Stimulated activated CD8-positive, alpha-beta memory T cell treated with anti-CD3 and anti-CD28 coated beads, Interleukin-4, amount 100 ng/mL, for 48 hours (primary cell): ENCODE measurements at places on chromosomes 3 and 15.

DNA sequence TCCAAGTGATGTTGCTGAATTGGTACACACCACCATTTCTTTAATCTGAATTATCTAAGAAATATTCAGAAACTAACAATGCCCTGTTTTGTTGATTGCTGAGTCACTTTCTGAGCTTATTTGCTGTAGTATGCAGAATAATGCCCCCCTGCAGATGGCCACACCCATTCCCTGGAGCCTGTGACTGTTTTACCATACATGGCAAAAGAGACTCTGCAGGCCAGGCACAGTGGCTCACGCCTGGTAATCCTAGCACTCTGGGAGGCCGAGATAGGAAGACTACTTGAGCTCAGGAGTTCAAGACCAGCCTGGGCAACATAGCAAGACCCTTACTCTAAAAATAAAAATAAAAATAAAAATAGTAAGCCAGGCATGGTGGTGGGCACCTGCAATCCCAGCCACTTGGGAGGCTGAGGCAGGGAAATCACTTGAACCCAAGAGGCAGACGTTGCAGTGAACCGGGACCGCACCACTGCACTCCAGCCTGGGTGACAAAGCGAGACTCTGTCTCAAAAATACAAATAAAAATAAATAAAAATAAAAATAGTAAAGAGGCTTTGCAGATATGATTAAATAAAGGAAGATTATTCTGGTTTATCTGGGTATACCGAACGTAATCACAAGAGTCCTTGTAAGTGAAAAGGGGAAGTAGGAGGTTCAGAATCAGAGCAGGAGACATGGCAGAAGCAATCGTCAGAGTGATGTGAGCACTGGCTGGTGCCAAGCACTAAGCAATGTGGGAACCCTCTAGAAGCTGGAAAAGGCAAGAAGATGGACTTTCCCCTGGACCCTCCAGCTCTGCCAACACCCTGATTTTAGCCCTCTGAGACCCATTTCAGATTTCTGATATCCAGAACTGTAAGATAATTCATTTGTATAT is 19.0 kb downstream of the PCYT1A start:
- no peak for DNase-seq

DNA sequence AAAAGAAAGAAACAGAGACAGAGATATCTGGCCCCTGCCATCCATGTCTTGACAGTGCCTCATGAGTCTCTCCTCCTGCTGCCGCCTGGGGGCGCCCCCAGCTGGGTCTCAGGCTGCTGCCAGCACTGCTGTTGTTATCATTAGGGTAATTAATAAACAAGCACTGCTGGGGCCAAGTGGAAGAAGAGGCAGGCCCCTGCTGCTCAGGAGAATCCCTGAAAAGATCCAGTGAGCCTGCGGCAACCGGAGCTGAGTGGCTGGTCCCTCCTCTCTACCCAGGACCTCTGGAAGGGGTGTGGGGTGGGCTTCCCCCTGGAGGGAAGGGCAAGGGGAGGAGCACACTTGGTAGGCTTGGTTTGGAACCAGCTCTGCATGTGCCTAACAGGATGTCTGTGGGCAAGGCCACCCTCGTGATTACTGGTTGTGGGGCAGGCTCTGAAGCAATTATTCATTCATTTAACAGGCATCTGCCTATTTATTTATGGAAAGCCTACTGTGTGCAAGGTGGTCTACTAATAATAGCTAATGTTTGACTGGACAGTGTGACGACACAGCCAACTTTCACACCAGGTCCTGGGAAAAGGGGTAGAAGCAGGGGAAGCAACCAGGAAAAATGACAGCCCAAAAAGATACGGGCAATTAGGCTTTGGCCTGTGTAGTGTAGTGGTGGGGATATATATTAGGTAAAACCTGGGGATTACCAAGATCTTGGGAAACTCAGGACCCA is 1.2 kb upstream of the TYRO3 start:
- peak; percentile 78 for DNase-seq

DNA sequence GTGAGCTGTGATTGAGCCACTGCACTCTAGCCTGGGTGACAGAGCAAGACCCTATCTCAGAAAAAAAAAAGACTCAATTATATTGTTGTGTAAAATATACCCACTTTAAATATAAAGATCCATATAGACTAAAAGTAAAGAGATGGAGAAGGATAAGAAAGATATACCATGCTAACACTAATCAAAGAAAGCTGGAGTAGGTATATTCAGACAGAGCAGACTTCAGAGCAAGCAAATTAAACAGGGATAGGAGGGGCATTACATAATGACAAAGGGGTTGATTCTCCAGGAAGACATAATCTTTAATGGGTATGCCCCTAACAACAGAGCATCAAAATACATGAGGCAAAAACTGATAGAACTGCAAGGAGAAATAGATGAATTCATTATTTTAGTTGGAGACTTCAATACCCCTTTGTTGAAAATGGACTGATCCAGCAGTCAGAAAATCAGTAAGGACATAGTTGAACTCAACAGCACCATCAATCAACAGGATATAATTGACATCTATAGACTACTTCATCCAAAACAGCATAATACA is 31.1 kb upstream of the RNU6-1 start:
- no peak for DNase-seq

- no peak for DNase-seq
Measured at GRCh38 chr15:65896236-65896635, 26.9 kb downstream of the RAB11A start.

DNA sequence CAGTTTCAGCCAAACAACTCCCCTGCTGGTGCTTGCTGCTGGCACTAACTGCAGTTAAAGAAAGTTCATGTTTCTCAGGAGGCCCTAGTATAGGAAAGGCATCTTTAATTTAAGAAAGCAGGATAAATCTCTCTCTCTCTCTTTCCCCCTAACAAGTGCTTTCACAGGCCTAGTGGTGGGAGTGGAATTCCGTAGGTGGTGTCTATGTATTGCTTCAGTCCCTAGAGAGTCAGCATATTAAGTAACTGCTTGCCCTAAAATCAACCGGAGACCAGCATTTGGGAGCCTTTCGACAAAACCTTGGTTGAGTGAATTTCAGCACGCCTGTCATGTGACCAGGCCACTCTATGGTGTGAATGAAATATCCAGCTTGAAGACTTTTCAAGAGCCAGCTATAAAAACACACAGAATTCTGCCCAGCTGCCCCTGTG is 169.2 kb upstream of the TGFBR2 start:
- DNase-seq = no peak

- no peak for DNase-seq
Measured at GRCh38 chr3:46877406-46878125, at the start of gene PTH1R. PTH1R (plus strand) TSS chr3:46877721; CDS start chr3:46883560, 5,839 bp downstream.

DNA sequence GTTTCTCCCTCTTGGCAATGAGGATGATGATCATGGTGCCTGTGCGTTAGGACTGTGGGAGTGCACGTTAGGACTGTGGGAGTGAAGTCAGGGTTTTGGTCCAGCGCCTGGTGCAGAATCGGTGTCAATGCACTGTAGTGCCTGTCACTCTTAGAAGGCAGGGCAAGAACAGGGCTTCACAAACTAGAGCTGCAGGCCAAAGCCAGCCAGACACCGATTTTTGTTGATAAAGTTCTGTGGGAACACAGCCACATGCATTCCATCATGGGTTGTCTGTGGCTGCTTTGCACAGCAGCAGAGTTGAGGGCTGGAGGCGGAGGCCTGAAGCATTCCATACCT is 32.6 kb upstream of the NR2C2 start:
- DNase-seq = no peak

DNA sequence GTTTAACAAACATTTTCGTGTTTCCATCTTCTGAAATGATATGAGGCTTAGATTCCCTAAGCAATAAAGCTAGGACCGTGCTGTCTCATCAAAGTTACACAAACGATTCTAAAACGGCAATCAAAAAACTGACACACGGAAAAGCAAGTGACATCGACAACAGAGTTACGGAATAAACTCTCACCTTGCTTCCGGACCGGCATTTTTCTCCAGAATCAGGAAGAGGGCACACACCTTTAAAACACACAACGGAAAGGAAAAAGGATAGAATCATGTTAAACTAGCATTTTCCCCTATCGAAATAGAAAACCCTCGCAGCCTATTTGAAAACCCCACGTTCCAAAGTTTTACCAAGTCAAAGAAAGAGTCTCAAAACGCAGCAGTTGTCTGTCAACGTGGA is 1.4 kb downstream of the DLG1 start:
- no peak for DNase-seq

DNA sequence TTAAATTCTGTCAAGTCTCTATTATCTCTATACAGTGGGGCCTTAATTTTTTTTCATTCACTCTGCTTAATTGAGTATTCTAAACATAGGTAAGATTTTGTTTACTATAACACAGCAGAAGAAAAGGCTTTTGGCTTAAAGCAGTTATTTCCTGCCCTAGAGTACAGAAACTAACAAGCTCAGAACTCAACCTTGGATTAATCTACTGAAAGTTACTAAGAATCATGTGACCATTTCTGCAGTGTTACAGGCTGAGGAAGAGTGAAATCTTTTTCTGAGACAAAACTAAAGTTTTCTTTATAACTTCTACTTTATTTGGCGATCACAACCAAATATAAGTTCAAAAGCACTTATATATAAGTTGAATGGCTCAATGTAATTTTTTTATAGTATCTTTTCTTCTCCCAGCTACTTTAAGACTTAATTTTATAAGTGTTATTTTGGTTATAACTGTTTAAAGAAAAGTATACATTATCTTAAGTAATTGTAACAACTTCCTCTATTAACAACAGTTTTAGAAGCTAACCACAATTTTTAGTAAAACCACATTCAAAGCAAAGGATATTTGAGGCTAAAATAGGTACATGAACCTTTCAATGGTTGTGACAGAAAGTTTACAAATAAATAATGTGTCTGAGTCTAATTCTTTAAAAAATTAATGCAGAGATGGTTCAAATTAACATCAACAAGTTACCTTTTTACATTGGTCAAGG is 240.6 kb upstream of the NAALADL2 start:
- DNase-seq = no peak

DNA sequence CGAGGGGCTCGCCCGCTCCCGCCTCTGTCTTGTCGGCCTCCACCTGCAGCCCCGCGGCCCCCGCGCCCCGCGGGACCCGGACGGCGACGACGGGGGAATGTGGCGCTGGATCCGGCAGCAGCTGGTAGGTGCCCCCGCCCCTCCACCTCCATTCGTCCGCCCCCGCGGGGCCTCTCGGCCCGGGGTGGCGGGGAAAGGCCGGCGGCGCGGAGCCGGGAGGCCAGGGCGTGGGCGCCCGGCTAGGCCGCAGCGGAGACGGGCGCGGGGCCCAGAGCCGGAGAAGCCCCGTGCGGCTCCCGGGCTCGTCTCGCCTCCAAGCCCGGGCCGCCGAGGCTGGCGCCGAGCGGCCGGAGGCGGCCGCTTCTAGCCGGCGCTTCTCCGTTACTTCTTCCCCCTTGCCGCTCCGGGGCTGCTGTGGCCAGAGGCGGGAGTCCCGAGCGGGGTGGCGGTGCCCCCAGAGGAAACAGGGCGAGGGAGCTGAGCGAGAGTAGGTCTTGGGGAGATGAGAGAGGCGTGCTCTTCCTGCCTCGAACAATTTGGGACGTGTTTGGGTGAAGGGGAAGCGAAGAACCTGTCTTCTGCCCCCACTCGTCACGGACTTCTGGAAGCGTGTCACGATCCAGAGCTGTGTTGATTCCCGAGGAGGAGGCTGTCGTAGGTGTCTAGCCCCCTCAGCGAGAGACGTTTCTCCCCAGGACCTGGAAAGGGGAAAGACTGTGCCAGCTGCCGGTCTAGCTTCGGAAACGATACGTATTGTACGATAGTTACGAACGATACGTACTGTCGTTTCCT is 555 bp downstream of the ATP11B start:
- peak; percentile 59 for DNase-seq

GRCh38 chr3:15055019-15055557 is 10.0 kb downstream of the MRPS25 start:
- DNase-seq = peak; percentile 78

GRCh38 chr3:55147856-55148720 is 220.2 kb upstream of the LRTM1 start:
- DNase-seq = no peak
